NCI-H1436 treated with DMSO at 0.1 percent for 48 hours (cell line): ENCODE measurements at places on chromosomes 4 and X.

DNA sequence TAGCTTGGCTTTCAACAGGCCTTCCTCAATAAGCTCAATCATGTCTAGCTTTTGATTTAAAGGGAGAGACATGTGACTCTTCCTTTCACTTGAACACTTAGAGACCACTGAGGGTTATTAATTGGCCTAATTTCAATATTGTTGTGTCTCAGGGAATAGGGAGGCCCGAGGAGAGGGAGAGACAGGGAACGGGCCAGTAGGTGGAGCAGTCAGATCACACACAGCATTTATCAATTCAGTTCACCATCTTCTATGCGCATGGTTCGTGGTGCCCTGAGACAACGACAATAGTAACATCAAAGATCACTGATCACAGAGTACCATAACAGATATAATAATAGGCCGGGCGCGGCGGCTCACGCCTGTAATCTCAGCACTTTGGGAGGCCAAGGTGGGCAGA, 17.8 kb downstream of the ZNF81 start:
- DNase-seq = no peak

- no peak for DNase-seq
Measured at GRCh38 chr4:90209922-90210321, 82.7 kb downstream of the CCSER1 start.

DNA sequence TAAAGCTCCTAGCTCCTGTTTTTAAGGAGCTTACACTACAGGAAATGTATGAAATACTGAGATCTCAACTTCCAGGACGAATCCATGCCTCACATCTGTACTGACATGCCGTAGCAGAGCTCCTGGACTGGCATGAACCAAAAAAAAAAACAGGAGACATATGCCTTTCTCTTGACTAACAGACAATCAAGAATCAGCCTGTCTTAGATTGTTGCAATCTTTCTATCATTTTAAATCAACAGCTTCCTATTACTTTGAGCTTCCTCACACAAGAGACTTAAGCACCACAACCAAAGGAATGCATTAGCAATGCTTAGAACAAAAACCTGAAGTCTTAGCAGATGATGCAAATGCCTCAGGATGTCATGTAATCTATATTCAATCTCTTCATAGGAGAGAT, 34.7 kb upstream of the AREG start:
- DNase-seq = no peak

GRCh38 chr4:152927737-152928136, 8.4 kb upstream of the FHDC1 start:
- DNase-seq = no peak

GRCh38 chrX:133741303-133741702, 244.1 kb downstream of the GPC3 start:
- no peak for DNase-seq

DNA sequence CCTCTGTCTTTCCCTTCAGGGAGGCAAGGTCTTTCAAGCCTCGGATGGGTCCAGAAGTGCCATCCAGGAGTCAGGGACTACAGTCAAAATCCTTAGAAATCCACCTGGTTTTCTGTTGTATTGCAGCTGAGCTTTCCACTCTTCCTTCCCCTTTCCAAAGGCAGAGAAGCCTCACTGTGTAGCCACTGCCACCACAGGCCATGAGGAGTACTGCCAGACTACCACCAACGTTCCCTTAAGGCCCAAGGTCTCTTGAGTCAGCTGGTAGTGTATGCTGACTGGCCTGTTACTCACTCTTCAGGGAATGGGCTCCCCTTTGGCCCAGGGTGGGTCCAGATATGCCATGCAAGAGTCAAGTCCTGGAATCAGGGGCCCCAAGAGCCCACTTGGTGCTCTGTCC, 1454.1 kb downstream of the PCDH19 start:
- DNase-seq = no peak

- DNase-seq = no peak
Measured at GRCh38 chr4:139515531-139515958, 40.5 kb downstream of the SETD7 start.

GRCh38 chr4:4320951-4321714, 31.1 kb downstream of the ZBTB49 start:
- no peak for DNase-seq

DNA sequence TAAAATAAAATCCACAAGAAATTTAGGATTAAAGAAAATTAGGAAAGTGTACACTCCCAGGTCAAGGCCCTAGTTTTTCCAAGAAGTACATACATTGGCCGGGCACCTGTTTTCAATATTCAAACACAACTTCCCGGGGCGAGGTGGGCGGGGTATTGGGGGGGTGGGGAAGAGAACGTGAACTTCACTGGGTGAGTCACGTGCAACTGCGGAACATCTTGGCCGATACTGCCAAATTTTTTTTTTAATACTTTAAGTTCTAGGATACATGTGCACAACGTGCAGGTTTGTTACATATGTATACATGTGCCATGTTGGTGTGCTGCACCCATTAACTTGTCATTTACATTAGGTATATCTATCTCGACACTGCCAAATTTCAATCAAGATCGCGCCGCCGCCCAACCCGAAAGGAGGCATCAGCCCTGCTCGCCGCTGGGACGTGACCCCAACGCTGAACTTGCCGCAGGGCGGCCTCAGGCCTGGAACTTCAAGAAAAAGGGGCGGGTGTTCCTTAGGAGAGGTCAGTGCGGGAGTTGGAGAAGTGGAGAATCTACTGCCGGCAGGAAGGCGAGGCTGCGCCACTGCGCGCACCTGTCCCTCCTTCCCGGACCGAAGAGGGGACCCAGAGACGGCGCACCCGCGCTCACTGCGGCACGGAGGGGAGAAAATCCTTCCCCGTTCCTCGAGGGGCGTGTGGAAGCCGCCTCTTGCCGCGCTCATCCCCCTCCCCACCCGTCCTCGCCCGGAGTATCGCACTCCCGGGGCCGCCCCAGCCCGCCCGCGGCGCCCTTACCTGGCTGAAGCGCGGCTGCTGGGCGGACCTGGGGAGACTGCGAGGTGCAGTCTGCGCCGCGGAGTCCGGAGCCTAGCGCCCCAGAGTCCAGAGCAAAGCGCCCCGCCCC, at the start of gene TEC:
Gene TEC (minus strand): TSS at position 883 of the 905 bp plus-strand sequence. CDS start 41,224 bp downstream, outside the sequence.
- no peak for DNase-seq
